ENCODE measurements at places on chromosomes 7 and 10.

- DNase-seq = no peak
Measured at GRCh38 chr10:49328401-49329145, 29.6 kb downstream of the C10orf71 start.

DNA sequence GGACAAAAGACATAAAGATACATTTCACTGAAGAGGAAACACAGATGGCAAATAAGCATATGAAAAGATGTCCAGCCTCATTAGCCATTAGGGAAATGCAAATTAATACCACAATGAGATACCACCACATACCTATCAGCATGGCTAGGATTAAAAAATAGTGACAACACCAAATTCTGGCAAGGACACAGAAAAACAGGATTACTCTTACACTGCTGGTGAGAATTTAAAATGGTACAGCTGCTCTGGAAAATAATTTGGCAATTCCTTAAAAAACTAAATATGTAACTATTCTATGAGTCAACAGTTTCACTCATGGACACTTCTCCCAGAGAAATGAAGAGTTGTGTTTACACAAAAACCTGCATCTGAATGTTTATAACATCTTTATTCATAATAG, 121.1 kb downstream of the C10orf90 start:
- no peak for DNase-seq

- no peak for DNase-seq
Measured at GRCh38 chr7:151802469-151802846, 74.5 kb downstream of the PRKAG2 start.

- DNase-seq = no peak
Measured at GRCh38 chr7:12199363-12199762, 11.7 kb upstream of the TMEM106B start.

DNA sequence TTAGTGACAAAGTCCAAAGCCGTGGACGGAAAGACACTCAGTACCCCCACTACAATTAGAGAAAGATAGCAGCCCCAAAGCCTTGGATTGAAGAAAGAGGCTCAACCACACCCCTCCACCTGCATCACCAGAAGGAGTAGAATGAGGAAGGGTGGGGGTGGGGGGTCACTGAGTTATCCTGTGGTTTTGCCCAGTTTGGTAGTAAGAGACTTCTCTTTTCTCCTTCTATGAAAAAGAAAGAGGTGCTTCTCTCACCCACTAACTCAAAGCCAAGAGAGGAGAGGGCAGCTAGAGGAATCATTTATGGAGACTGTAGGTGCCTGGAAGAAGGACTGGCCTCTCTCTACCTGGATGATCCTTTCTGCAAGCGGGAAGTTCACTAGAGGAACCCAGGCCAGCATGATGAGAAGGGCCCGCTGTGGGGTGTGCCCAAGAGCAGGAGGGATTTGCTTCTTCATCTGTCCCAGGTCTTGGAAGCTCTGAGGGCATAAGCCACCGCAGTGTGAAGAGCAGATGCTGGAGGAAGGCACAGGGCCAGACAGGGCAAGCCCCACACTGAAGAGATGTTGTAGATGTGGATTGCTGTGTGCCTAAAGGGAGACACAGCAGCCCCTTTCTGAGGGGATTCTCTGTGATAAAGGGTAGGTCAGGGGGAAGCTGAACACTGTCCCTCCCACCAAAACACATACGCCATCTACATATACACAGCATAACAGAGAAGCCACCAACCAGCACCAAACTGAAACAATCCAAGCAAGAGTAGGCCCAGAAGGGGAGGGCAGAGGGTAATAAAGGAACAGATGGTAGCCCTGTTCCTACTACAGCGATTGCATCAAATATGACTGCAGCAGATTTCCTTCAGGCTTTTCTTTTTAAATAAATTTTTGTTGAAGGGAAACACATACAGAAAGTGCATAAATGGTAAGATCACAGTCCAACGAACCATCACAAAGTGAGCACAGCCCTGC, 25.8 kb upstream of the LANCL2 start:
- no peak for DNase-seq

DNA sequence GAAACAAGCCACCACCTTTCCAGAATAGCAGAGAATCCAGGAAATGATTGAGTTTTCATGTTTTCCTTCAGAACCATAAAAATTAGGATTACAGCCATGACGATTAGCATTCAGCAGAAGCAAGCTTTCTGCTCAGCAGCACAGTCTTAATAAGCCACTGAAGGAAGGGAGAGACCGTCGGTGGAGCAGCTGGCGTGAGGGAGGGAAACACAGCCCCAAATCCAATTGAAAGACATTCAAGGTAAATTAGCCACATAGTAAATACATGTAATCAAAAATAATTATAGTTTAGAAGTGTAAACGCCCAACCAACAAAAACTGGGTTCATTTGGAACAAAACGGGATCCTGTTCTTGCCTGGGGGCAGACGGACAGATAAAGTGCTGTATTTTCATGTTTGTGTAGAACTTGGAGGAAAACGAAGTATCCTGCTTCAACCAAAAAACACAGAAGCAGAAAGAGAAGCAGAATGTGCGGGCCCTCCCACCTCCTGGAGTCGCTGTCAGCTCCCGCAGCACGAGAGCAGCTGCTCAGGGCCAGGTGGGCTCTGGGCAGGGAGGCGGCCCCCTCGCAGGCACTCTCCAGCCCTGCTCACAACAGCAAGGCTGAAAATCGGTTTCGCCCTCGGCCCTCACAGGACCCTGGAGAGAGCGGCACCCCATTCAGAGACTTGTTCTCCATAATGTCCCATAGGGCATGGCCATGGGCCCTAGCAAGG, 84.9 kb downstream of the TCERG1L start:
- DNase-seq = no peak

- peak; percentile 15 for DNase-seq
Measured at GRCh38 chr7:130831817-130832481, 97.9 kb upstream of the KLF14 start.

- no peak for DNase-seq
Measured at GRCh38 chr10:130740166-130740565, 571.4 kb downstream of the TCERG1L start.

DNA sequence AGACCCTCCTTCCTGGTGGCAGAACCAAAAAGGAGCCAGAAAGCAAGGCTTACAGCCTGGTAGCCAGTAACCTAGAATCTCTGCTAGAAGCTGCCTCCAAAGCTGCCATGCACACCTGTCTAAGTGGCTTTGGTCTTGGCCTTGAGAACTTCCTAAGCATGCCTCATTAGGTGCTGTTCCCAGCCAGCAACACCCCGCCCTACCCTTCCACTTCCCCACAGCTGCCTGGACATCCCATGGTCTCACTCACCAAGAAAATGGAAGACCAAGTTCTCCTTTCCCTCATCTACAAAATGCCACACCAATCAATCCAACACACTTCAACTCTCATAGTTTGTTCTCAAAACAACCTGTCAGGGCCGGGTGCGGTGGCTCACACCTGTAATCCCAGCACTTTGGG, 4.2 kb downstream of the PSAP start:
- no peak for DNase-seq

- DNase-seq = peak; percentile 29
Measured at GRCh38 chr10:89301721-89302445, at the start of gene IFIT2. Gene IFIT2, plus strand, starts transcription at chr10:89302046. Its CDS starts 78 bp downstream, at chr10:89302124.

GRCh38 chr7:34096198-34096651, 190.9 kb downstream of the BMPER start:
- DNase-seq = no peak

GRCh38 chr10:23693501-23693901, 254.6 kb downstream of the OTUD1 start:
- DNase-seq = no peak

DNA sequence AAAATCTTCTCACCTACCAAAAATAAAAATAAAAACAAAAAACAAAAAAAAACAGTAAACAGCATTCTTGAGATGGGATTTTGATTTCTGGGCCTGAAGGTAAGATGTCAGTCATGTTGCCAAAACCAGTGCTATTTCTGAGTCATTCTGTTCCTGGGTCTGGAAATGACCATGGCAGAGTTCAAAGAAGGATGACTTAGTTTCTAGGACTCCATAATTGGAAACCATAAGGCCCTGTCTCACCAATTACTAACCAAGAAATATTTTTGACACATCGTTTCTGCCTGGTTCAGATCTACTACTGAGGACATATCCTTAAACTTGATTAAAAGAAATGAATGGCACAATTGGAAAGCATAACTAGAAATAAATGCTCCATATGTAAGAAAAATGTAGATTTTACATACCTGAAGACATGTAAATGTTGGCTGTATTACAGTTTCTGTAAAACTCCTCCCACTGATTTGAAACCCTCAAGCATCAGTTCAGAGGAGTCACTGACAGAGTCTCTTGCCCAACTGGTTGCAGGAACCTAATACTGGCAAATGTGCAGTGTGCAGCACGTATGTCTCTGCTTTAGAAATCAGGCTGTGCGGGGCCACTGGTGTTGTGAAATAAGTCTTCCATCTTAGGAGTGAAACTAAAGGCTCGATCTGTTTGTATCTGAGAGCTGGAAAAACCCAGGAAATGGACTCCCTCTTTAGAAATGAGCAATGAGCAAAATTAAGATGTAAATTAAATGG, 84.8 kb upstream of the EGR2 start:
- DNase-seq = no peak

DNA sequence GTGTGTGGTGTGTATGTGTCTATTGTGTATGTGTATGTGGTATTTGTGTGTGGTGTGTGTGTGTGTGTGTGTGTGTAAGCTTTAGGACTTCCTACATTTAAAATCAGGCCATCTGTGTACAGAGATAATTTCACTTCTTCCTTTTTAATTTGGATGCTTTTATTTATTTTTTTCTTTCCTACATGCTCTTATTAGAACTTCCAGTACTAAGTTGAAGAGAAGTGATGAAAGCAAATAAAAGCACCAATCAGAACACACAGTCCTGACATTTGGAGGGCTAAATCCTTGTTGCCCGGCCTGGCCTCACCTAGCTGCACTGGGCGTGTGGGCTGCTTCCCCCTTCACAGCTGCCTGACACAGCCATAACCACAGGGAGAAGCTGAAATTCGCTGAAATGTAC, 3.8 kb upstream of the MRC1 start:
- no peak for DNase-seq

GRCh38 chr7:42700406-42701327, 211.2 kb downstream of the C7orf25 start:
- DNase-seq = no peak

DNA sequence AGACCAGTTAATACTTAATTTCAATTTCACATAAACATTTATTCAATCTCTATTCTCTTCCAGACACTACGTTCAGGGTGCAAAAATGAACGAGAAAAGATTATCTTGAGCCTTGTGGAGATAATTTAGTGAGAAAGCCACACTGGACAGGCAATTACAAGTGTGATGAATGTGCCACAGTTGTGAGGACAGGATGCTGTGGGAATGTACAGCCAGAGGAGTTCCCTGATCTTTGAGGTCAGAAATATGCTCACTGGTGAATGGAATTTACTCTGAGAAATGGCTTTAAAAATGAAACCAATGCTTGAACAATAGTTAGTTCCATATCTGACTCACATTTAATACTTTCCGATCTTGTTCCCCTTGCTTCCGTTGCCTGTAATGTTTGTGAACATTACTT, 864.8 kb downstream of the GATA3 start:
- DNase-seq = no peak

GRCh38 chr10:77159538-77160110, 478.0 kb downstream of the KCNMA1 start:
- DNase-seq = no peak
